Esophagus mucosa (tissue), 1 donor: ENCODE measurements at places on chromosomes 6 and 20.
A peak's percentile ranks its signal among the peaks of the same experiment; 100 is the strongest.

- no peak for ATAC-seq
Measured at GRCh38 chr6:119034827-119035458, 43.5 kb downstream of the FAM184A start.

DNA sequence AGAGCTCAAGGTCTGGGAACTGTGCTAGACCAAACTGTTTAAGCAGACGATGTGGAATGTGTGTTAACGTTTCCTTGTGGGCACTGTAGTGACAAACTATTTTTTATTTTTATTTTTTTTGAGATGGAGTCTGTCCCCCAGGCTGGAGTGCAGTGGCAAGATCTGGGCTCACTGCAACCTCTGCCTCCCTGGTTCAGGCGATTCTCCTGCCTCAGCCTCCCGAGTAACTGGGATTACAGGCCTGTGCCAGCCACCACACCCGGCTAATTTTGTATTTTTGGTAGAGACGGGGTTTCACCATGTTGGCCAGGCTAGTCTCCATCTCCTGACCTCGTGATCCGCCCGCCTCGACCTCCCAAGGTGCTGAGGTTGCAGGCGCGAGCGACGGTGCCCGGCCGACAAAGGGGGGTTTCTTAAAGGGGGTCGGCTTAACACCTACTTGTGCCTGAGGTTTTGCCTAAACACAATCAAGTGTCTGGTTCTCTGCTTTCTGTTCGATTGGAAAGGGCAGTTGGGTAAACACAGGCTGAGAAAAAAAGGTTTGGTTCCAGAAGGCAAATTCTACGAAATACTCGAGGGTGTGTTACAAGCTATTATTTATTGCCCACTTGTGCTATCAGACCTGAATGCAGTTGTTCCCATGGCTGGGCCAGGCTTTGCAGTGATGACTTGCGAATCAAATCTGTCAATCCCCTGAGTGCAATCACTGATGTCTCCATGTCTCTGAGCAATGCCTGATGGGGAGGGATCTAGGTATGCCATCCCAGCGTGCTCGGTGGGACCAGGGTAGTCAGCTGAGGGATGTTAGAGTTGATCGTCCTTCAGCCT is 1.3 kb downstream of the NOP56 start:
- ATAC-seq, result no peak

DNA sequence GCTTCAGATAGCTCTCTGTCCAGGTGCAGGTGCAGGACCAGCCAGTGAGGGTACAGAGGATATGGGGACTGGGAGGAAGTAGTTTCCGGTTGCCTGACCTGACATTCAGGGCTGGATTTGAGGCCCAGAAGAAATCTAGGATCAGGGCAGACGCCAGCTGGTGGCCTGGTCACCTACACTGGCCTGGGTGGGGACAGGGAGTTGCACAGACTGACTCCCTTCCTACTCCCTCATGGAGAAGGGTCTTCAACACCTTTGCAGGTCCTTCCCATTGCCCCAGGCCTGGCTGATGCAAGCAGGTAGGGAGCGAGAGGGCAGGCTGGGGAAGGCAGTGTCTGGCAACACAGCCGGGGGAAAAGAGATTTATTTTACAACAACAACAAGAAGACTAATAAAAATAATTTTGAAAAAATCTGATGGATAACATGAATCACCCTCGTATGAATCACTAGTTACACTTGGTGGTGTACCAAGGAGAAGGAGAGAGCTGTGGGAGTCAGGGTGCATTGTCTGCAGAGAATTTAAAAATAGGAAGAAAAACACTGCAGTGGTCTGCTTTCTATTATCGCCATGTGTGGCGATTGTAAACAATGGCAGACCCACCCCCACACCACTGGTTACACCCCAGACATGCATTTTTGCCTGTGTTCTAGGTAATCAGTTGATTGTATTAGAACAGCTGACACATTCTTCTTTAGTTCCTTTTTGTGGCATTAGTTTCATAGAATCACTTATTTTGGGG is 62.3 kb upstream of the SNX9 start:
- ATAC-seq, result no peak

GRCh38 chr6:105215506-105215905 is 35.7 kb upstream of the POPDC3 start:
- ATAC-seq, result no peak

GRCh38 chr6:119310486-119311036 is 39.0 kb downstream of the MAN1A1 start:
- ATAC-seq, result peak; percentile 47

DNA sequence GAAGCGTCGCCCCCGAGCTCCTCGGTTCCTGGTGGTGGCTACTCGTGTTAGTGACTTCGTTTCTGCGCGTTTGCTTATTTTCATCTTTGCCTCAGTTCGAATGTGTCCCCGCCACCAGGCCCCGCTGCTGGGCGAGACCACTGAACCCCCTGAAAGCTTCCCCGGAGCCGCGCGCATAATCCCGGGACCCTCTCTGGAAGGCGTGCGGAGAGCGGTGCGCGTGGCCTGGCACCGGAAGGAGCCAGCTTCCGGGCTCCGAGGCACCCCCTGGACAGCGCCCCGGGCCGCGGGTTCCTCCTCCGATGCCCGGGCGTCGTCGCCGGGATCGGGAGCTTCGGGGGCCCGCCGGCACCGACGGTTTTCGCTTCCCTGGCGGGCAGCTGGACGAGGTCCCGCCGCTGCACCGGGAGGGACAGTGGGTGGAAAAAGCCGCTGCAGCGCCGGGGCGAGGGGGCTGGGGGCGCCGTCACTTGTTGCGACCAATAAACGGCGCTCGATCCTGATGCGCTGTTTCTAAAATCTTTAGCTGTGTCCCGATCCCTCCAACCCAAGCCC is 643 bp upstream of the SLC35D3 start:
- peak; percentile 41 for ATAC-seq

- no peak for ATAC-seq
Measured at GRCh38 chr6:24856901-24857670, 58.4 kb upstream of the ARMH2 start.

DNA sequence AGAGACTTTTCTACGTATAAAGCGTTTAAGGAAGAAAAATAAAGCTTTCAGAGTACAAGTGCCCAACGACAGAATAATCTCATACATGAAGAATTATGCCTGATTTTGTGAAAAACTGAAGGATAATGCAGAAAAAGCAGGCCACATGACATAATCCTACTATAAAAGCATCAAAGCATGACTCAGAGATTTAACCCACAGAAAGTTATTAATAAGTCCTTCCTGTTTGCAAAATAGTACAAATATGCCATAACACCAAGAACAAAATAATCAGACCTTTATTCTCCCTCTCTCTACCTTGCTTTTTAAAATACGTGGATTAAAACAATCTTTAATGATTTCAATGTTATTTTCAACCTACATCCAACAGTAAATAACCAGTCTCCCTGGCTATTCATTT is 118.6 kb upstream of the BCLAF1 start:
- no peak for ATAC-seq

- peak; percentile 35 for ATAC-seq
Measured at GRCh38 chr6:150175586-150176151, 32.8 kb downstream of the PPP1R14C start.

- ATAC-seq, result no peak
Measured at GRCh38 chr6:14335071-14335470, 217.5 kb downstream of the CD83 start.

DNA sequence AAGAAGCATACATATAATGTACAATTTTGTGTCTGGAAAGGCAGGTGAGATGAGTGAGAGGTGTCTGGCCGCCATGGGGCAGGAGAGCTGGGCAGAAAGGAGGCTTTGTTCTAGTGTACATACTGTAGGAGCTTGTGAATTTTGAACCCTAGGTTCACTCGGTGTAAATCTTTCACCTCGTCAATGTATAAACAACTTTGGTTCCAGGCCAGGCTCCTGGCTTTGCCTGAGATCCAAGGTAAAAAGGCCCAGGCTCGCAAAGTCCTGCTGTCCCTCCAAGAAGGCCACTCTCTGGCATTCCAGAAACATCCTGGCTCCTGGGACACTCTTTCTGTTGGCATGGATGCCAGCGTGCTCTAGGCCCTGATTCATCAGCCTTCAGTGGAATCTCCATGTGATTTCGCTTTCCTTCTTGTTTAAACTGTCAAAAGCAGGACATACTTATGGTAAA is 7.1 kb upstream of the SLC22A7 start:
- ATAC-seq, result no peak

DNA sequence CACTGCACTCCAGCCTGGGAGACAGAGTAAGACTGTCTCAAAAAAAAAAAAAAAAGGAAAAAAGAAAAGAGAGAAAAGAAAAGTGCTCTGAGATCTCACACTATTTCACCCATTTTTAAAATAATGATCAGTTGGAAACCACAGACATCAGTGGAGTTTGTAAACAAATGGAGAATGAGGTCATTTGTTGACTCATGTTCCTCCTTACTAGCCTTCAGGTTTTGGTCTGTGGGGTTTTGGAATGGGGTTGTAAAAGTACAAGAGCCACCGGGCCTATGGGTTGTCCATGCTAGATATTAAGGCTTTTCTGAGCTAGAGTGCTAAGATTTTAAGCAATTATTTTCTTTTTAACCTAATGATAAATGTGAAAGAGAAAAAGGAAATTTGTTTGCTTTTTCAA is 104.4 kb upstream of the PRL start:
- no peak for ATAC-seq
